ENCODE measurements at places on chromosomes 3 and 15.

GRCh38 chr3:48614044-48614443 is 4.6 kb upstream of the UQCRC1 start:
- DNase-seq: peak; percentile 36

GRCh38 chr3:68485051-68485450 is 447.3 kb downstream of the TAFA4 start:
- no peak for DNase-seq

GRCh38 chr3:36784138-36784635 is 19.8 kb upstream of the DCLK3 start:
- DNase-seq: no peak

DNA sequence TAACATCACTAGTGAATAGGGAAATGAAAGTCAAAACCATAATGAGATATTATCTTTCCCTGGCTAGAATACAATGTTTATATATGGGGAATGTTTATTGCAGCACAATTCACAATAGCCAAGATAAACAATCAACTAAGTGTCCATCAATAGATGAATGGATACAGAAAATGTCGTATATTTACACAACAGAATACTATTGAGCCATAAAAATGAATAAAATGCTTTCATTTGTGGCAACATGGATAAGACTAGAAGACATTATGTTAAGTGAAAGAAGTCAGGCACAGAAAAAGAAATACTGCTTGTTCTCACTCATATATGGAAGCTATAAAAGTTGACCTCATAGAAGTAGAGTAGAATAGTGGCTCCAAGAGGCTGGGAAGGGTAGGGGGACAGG is 65.2 kb downstream of the SLC9C1 start:
- DNase-seq: no peak

- DNase-seq: no peak
Measured at GRCh38 chr3:184474897-184475296, 86.7 kb upstream of the EPHB3 start.

GRCh38 chr3:26281284-26281985 is 341.1 kb upstream of the LRRC3B start:
- no peak for DNase-seq

DNA sequence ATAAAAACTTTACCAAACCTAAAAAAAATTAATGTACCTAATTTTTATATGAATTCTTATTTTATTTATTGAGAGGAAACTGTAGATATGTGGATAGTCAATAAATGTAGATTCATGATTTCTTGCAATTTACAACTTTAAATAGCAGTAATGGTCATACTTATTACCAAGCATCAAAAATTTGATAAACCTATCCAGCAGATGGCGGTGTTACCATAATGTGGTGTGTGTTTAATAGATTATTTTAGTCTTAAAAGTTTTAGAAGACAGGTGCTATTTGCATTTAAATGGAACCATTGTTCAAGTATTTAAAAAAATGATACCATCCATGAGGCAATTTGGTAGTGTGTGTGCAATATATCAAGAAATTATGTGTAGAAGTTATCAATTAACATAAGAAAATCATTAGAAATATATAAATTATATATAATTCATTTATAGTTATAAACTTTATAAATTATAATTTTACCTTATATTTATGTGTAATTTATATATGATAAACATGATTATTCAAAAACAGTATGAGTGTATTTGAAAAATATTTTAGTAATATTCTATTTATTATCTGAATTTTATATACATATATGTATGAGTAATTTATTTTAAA is 176.0 kb upstream of the BCHE start:
- no peak for DNase-seq

- no peak for DNase-seq
Measured at GRCh38 chr15:75493732-75494131, 42.2 kb upstream of the SIN3A start.

- no peak for DNase-seq
Measured at GRCh38 chr3:195571361-195571760, 12.4 kb downstream of the APOD start.

- no peak for DNase-seq
Measured at GRCh38 chr3:153354641-153355040, 192.6 kb downstream of the RAP2B start.

DNA sequence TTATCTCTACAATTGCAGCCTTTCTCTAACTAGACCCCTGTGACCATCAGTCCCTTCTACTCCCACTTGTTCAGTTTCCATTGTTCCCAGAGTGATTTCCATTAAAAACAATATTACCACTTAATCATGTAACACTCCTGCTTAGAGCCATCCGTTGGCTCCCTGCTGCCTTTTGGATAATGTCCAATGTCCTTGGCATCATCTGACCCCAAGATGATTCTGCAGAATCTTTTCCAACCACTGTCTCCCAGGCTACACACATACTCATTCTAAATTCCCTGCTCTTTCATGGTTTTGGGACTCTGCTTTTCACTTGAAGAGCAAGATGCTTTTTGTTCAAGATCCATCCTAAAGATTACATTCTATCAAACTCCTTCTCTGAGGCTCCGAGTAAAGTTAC is 7.1 kb downstream of the KCNH8 start:
- DNase-seq: no peak

DNA sequence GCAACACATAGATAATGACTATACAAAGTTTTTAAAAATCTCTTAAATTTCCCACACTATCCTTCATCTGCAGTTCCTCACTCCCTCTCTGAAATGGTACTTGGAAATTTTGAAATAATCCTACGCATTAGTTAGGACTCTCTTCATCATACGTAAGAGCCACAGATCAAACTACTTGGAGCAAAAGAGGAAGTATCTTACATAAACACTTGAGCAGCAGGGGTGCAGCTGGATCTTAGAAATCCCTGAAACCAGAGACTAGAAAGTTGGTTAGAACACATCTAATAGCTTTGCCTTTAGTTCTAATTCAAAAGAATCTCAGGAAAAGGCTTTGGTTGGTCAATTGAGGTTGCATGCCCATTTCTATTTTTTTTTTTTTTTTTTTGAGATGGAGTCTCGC is 38.8 kb upstream of the ZNF445 start:
- no peak for DNase-seq
